ENCODE measurements at places on chromosomes 7 and 10. TPM values are rescaled to one million over a fixed set of nuclear protein-coding genes. Genes with fewer than 3 reads are reported as not detected.

- no peak overlapping the region for H3K4me3 ChIP-seq
- no peaks in the 10 kb centered on the region for H3K27me3 ChIP-seq
- no peak overlapping the region for H3K27ac ChIP-seq
- DNase-seq, result no peak
Measured at GRCh38 chr10:45505311-45505710, 131.3 kb downstream of the ALOX5 start.

DNA sequence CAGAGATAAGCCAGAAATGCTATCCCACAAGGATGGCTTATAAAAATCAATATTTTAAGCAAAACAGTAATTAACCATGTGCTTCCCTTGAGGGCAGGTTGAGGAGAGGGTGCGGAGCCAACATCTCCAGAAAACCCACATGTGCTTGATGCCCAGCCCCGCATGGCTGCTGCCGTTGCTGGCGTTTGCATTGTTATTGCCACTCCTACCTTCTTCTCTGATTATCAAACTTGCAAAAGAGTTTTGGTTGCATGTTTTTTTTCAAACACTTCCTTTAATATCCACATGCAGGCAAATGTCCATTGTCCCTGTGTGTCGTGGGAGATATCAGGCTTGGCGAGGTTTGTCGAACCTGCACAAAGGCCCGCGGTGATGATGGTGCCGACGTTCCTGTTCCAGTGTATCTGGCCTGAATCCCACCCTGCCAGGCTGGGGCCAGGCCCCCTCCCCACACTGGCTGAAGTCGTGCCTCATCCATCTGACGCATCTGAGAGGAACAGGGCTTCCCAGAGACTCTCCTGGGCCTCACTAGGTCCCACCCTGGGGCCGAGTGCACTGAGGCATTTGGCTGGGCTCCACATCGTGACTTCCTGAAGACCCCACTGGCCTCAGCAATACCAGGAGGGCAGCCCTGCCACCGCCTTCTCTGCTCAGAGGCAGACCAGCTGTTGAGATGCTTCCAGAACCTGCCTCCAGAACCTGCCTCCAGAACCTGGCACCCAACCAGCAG, 40.9 kb downstream of the TCERG1L start:
- no peak overlapping the region for H3K27ac ChIP-seq
- no peaks in the 10 kb centered on the region for H3K4me1 ChIP-seq
- H3K27me3 ChIP-seq, result no peaks in the 10 kb centered on the region
- DNase-seq, result no peak

DNA sequence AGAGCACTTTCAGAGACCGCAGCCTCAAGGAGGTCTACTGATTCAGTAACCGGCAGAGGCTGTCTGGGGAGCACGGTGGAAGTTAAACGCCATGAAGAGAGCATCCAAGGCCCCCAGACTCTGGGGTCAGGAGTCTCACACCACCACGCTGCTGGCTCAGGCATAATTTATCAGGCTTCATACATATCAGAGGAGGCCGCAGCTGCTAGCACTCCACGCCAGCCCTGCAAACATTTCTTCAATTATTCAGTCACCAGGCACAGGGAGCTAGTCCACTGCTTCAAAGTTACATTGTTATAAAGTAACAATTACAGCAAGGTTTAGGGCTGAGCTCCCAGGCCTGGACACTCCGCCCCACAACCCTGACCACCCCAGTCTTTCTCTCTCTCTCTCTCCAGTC, 97.8 kb downstream of the PAXIP1 start:
- H3K36me3 ChIP-seq, result no peaks in the 10 kb centered on the region
- H3K4me3 ChIP-seq, result no peak overlapping the region
- H3K4me1 ChIP-seq, result no peaks in the 10 kb centered on the region
- no peak for DNase-seq
- H3K27ac ChIP-seq, result no peak overlapping the region
- H3K27me3 ChIP-seq, result no peaks in the 10 kb centered on the region

EFCAB10 gene
- total RNA-seq, result not detected

GRCh38 chr7:83149466-83149865, 13.2 kb downstream of the PCLO start:
- no peak overlapping the region for H3K4me3 ChIP-seq
- DNase-seq, result no peak
- no peaks in the 10 kb centered on the region for H3K27me3 ChIP-seq
- H3K27ac ChIP-seq, result no peak overlapping the region
- H3K36me3 ChIP-seq, result no peaks in the 10 kb centered on the region

SMURF1 gene
- 21.9 TPM for total RNA-seq

DNA sequence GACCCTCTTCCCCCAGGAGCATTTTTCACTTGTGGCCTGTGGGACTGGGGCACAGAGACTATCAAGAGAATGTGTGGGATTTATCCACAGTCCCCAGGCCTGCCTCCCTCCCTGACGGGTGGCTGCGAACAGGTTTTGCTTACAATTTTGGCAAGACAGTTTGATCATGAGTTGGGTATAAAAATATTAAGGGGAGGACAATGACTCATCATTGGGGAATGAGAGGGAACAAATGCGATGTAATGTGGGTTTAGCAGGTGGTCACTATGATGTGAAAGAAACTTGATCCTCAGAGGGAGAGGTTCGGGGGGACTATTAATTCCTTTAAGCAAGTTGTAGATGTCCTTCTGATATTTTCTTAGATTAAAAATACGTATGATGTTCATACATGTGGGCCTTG, 52.2 kb downstream of the EMX2 start:
- no peak for DNase-seq
- H3K27me3 ChIP-seq, result no peaks in the 10 kb centered on the region
- H3K36me3 ChIP-seq, result no peaks in the 10 kb centered on the region
- no peaks in the 10 kb centered on the region for H3K4me1 ChIP-seq
- H3K4me3 ChIP-seq, result no peak overlapping the region

DNA sequence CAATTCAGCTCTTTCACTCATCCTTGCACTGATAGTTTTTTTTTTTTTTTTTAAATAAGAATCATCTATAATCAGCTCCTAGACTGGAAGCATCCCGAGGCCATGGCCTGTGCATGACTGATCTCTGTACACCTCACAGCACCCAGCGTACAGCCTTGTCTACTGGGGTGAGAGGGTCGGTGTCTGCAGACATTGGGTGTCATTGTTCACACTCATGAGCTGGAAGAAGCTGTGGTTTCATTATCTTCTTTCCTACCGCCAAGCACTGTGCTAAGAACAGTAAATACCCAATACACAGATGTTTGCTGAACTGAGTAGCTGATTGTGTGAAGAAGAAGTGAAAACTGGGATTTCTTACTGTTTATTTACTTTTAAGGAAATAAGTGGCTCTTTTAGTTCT, 123.6 kb downstream of the CLEC2L start:
- no peaks in the 10 kb centered on the region for H3K27me3 ChIP-seq
- peaks cover 27% of the 10 kb centered on the region for H3K4me1 ChIP-seq
- no peak overlapping the region for H3K4me3 ChIP-seq
- H3K27ac ChIP-seq, result peak overlapping the region; percentile 65
- peaks cover 3% of the 10 kb centered on the region for H3K36me3 ChIP-seq

DNA sequence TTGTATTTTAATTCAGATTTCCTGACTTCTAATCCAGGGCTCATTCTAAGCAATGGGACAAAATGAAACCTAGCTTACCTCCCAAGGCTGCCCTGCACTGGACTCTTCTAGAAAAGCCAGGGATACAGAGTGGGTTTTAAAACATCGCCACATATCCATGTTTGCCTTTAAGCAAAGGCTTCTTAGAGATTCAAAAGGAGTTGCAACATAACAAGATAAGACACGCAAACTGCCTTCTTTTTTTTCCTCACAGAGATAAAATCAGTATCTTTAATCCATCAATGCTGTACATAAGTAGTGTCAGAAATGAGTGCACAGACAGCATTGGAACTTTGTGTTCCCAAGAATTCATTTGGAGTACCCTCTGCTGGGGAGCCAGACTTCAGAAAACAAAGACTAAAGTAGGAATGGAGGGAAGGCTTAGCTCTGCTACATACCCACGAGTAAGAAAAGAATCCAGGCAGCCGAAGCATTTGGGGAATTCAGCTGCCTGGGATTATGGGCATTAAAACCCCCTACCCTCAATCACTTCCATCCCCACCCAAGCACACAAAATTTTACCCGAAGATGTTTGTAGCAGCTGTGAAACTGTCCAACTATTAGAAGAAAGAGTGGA, 427.8 kb downstream of the ARL4A start:
- H3K4me3 ChIP-seq, result no peak overlapping the region
- no peaks in the 10 kb centered on the region for H3K36me3 ChIP-seq
- H3K4me1 ChIP-seq, result no peaks in the 10 kb centered on the region
- no peak overlapping the region for H3K27ac ChIP-seq
- no peak for DNase-seq
- H3K27me3 ChIP-seq, result no peaks in the 10 kb centered on the region

DNA sequence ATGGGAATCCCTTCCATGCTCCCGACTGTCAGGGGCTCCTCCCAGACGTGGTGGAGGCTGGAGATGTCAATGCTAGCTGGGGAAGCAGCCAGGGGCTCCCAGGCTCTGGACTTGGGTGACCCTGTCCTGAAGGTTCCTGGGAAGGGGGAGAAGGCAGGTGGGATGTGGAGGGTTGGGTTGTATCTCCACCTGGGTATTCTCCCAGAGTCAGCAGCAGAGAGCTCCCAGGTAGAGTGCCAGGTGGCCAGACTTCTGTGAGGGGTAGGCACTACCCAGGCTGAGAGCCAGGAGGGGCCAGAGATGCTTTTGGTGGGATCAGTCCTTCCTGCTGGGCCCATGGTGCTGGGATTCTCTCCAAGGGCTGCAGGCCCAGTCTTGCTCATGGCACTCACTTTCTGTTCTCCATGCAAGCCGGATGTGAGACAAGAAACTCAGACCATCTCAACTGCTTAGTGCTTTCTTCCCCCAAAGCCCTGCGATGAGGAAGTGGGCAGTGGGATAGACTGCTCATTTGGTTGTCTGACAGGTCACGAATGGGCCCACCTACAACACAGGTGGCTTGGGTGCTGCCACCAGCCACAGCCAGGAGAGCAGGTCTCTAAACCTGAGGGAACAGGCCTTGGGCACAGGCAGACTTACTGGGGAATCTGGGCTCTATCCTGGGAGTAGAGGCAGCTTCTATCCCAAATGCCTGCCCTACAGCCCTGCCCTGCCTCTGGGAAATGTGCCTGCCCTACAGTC, 52.5 kb upstream of the CAMK2B start:
- no peaks in the 10 kb centered on the region for H3K36me3 ChIP-seq
- DNase-seq, result peak; percentile 86
- no peak overlapping the region for H3K27ac ChIP-seq
- no peaks in the 10 kb centered on the region for H3K27me3 ChIP-seq

NPTX2 gene
- 22.4 TPM for total RNA-seq

- H3K4me1 ChIP-seq, result peaks cover 44% of the 10 kb centered on the region
- H3K27me3 ChIP-seq, result no peaks in the 10 kb centered on the region
- H3K27ac ChIP-seq, result peak overlapping the region; percentile 88
- H3K4me3 ChIP-seq, result peak overlapping the region; percentile 34
Measured at GRCh38 chr10:132420981-132421846, 24.2 kb downstream of the PWWP2B start.

TMEM273 gene
- total RNA-seq, result 19.1 TPM

All from esophagus muscularis mucosa (tissue), 4 donors.